ENCODE measurements at places on chromosomes 5 and 9.

GRCh38 chr9:70410368-70410767, 4.1 kb downstream of the KLF9 start:
- DNase-seq = no peak

- no peak for DNase-seq
Measured at GRCh38 chr5:25701936-25702335, 1057.2 kb upstream of the CDH10 start.

- no peak for DNase-seq
Measured at GRCh38 chr9:93452710-93453046, 703 bp downstream of the FAM120AOS start.

DNA sequence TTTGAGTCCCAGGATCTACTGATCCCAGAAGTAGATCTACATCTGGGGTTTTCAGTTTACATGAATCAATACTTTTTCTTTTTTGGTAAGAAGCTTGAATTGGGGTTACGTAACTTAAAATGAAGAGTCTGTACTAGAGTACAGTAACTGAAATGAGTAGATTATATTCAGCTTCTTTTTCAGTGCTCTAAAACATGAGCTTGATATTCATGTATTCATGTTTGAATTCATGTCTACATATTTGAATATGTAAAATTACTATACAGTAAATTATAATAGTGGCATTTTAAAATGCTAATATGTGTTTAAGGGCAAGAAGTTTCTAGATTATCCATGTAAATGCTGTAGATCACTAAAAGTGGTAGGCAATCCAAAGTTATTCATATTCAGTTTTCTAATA, 14.8 kb downstream of the POU5F2 start:
- no peak for DNase-seq

- DNase-seq = no peak
Measured at GRCh38 chr5:54317511-54318260, 7.3 kb upstream of the ARL15 start.
